ENCODE measurements at places on chromosomes 5 and 9. TPM values are rescaled to one million over a fixed set of nuclear protein-coding genes. Genes with fewer than 3 reads are reported as not detected.

Gene SH2D3C
- total RNA-seq = 1.3 TPM

Gene IL3
- not detected for total RNA-seq

Gene SLC6A3
- total RNA-seq = 0.61 TPM

- no peak overlapping the region for H3K27ac ChIP-seq
- H3K4me3 ChIP-seq = peak overlapping the region; percentile 31
- no peaks in the 10 kb centered on the region for H3K4me1 ChIP-seq
- DNase-seq = no peak
These were observed 3.2 kb downstream of the IRX2 start for GRCh38 chr5:2748179-2748860.

GRCh38 chr5:4945296-4945695 is 194.8 kb upstream of the ADAMTS16 start:
- no peak overlapping the region for H3K27ac ChIP-seq
- H3K4me1 ChIP-seq = no peaks in the 10 kb centered on the region
- no peaks in the 10 kb centered on the region for H3K36me3 ChIP-seq
- H3K27me3 ChIP-seq = no peaks in the 10 kb centered on the region
